CD8-positive, alpha-beta memory T cell (primary cell): ENCODE measurements at places on chromosomes 2 and 18. TPM values are rescaled to one million over a fixed set of nuclear protein-coding genes. Genes with fewer than 3 reads are reported as not detected.

The MEIS1 gene
- total RNA-seq: not detected

The TRIM43 gene
- not detected for total RNA-seq

The DSEL gene
- 0.24 TPM for total RNA-seq

The ZNF2 gene
- 5.7 TPM for total RNA-seq

The HOXD3 gene
- not detected for total RNA-seq

The LDLRAD4 gene
- total RNA-seq: 27.3 TPM

The KCNIP3 gene
- total RNA-seq: not detected

The PPIG gene
- total RNA-seq: 65.7 TPM

The C2orf92 gene
- total RNA-seq: 6.5 TPM

The FBXO36 gene
- total RNA-seq: 0.95 TPM

- DNase-seq: no peak
Observed at GRCh38 chr2:189819297-189819704, 35.1 kb downstream of the PMS1 start.

DNA sequence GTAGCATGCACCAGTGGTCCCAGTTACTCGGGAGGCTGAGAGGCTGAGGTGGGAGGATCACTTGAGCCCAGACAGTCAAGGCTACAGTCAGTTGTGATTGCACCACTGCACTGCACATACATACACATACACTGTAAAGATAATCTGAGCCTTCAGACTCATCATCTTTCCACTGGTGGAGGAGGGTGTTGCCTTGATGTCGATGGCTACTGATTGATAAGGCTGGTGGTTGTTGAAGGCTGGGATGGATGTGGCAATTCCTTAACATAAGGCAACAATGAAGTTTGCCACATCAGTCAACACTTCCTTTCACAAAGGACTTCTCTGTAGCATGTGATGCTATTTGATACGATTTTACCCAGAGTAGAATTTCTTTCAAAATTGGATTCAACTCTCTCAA is 118.8 kb downstream of the IKZF2 start:
- DNase-seq: no peak

DNA sequence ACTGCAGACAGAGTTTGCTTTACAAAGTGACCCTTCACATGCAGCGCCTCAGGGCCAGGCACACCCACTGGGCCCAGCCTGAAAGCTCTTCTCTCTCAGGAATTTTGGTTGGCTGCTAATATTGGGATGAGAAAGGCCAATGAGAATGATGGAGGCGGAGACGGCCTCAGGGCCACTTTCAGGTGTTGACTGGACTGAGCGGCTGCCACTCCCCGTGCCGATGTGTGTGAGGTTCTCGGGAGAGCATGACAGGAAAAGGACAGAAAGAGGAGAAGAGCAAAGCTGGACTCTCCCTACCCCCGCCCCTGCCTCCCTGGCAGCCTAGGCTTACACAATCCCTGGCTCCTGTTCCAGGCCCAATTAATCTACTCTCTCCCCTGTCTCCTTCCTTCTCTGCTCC is 155.7 kb downstream of the CELF4 start:
- no peak for DNase-seq

DNA sequence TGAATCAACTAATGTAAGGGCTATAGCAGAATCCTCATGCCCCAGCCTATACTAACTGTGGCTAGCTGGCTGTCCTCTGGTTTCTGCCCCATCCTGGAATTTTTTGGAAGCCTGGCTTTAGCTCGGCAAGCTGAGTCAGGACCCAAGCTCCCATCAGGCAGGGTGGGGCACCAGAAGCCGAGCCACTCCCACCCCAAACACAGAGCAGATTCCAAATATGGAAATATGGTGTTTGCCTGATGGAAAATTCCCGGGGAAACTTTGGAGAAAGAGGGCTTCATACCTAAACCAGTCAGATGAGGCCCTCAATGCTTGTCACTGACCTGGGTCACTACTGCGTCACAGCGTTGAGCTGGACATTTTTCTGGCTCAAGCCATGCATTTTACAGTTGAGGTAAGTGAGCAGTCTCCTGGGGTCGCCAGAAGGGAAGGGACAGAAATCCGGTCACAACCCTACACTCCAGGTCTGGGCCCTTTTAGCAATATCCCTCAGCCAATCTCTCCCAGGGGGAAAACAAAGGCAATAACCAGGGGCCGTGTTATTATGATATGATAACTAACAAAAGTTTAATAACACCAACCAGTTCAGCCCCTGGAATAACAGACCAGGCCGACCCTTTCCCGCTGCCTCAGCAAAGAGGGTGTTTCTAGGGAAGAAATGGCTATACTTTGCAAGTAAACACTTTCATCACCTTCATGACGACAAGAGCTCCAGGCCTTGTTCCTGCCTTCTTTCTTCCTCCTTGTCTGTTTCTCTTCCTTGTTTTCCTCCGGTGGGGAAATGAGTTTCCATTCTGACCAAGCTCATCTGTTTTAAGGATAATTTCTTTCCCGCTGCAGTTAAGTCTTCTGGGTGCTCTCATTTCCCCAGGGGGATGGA is 37.7 kb downstream of the PSD4 start:
- DNase-seq: no peak

- no peak for DNase-seq
Observed at GRCh38 chr2:1969701-1970015, 225.3 kb upstream of the PXDN start.

DNA sequence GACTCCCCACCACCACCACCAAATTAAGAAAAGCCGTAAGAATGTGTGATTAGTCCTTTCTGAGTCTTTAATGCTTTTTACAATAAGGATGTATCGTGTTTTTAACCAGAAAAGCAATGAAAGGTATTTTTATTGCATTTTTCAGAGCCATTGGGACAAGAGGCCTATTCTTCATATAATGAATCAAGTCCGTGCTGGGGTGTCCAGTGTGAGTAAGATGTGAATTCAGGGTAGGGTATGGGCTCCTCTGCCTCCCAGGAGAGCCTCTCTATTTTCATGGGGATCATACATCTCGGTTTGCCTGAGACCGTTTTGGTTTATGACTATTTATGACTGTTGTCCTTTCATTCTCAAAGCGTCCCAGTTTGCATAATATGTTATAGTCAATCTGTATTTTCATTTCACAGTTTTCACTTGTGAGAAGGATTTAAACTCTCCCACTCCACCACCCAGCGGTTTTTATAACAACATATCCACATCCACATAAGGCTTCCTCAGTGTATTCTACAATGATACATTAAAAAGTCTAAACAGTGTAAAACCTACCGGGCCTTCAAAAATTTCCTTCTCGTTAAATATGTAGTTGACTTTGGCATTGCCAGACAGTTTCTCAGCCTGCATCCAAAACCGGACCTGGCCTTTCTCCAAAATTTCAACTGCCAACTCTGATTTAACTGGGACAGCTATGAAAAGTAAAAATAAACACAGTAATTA is 80.8 kb upstream of the LPIN2 start:
- DNase-seq: no peak

DNA sequence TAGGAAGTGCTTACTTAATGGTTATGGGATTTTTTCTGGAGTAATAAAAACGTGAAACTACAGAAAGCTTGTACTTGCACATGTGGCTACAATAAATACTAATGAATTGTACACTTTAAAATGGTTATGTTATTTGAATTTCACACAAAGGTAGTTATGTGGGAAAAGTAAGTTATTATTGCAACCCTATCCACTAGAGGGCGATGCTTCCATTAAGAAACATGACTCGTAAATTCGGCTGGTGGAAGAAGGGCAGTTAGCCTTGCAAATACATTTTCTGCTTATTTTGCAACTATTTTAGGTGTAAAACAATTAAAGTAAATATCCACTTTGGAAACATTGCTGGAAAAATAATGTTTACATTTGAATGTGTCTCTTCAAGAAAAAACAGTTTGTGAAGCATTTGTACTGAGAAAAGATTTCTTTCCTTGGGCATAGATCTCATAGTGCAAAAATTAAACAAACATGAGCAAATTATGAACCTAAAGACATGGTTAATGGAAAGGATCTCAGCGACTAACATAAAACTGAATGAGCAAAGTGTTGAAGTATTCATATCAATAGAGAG is 68.1 kb upstream of the CSRNP3 start:
- no peak for DNase-seq

DNA sequence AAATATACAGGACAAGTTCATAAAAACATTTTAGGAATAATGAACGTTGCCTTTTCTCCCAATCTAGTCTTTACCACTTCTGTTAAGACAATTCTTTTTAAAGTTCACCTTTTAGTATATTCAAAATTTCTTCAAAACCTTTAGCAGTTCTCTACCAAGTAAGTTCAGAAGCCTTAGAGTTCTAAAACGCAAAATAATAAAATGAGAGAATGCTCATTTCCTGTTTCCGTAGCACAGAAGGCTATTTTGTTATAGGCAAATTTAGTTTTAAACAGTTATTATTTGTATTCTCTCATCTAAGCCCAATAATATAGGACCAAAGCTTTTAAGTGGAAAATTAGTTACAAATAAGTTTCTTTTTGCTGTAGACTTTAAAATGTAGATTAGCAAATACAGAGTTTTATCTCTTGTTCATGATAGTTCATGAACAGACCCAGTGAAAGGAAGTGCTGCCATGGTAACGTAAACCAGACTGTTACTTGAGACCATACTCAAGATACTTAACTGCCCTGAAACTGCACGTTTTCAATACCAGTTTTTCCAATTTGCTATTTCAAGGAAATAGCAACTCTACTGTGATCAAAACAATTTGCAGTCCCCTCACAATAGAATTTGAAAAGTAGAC is 173.1 kb upstream of the STON1 start:
- DNase-seq: peak; percentile 62

- no peak for DNase-seq
Observed at GRCh38 chr2:20632446-20632990, 18.4 kb downstream of the HS1BP3 start.

GRCh38 chr18:56651771-56652092 is 573 bp downstream of the WDR7 start:
- no peak for DNase-seq

DNA sequence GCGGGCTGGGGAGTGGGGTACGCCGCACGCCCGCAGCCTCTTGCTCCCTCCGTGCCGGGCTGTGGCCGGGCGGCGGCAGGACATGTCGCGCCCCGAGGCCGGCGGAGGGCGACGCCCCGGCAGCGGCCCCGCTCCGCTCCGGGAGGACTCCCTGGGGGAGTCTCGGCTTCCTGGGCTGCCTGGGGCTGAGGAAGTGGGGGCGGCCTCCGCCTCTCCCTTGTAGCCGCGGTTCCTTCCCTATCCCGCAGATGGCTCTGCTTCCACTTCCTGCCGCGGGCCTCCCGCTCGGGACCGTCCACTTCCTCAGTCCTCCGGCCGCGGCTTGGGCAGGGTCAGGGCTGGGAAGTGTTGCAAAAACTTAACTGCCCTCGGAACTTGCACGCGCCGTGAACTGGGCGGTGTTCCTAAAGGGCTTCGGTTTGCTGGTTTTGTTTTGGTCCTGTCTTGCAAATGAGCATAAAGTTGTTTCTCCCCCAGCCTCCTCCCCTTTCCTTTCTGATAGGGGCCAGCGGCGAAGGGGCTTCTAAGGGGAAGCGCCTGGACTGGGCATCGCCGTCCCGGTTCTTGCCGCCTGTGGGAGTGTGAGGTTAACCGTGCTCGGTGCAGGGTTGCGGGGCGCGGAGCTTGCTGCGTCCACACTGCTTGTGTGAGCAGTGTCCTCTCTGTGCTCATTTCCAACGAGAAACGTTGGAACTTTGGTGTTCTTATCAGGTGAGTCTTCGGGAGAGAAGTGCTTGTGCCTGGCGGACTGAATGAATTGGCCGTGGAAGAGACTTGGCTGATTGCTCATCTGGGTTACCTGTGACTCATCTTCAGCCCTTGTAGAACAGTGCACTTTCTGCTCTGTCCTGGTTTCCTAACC is 600 bp downstream of the RALB start:
- peak; percentile 26 for DNase-seq

DNA sequence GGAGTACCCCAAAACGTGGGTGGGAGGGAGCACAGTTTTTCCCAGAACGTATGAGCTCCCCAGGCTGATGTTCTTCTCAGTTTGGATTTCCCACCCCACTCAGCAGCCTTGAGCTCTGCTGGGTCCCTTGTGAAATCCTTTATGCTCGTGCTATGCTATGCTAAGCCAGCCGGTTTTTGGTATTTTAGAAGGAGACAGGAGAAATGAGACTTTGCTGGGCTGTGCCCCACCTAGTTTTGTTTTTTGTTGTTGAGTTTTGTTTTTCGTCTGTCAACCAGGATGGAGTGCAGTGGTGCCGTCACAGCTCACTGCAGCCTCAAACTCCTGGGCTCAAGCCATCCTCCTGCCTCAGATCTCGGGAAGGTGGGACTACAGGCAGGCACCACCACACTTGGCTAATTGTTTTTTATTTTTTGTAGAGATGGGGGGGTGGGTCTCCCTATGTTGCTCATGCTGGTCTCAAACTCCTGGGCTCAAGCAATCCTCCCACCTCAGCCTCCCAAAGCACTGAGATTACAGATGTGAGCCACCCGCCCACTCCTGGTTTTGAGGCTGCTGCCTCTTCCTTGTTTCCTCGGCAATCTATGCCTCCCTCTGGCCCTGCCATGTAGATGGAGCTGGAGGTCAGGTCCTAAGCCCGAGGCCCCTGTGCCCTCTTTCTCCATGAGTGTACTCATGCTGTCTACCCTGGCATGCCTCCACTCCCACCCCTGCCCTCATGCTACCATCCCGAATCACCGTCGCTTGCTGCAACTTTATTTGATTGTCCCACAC is 17.5 kb upstream of the MGAT4A start:
- no peak for DNase-seq

- DNase-seq: no peak
Observed at GRCh38 chr2:47015706-47016105, 100.1 kb upstream of the MCFD2 start.

GRCh38 chr18:31500051-31500688 is 2.2 kb downstream of the DSG2 start:
- DNase-seq: no peak

DNA sequence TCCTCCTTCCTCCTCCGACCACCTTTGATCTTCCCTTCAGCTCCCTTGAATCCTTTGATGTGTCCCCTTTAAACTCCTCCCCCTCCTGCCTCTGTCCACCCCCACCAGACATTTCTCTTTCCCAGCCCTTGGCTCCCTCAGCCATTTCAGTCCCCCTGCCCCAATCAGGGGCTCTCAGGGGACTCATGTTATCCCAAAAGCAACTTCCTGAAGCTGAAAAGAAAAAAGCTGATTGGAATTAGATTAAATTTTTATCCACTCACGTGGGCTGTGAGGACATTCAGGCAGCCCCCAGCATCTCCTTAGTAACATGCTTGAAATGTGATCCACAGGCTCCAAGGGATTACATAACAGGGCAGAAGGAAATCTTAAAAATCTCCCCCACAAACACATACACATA is 81.3 kb downstream of the NEURL3 start:
- no peak for DNase-seq

DNA sequence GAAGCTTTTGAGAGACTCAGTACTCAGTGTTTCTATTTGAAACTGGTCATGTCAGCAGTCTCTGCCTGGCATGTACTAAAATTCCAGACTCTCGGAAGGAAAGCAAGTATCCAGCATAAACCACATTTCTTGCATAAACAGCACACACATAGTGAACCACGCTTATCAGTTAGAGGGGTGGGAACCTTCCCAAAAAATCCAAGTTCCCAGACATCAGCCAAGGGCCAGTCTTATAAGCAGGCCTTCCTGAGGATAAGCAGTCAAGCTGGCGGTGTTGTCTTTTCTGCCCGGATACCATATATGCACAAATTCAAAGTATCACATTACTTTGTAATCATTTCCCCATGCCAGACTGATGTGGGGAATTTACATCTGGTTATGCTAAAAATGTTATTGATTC is 73.6 kb downstream of the ST6GAL2 start:
- DNase-seq: no peak
